ENCODE measurements at places on chromosomes 7 and 10.
A peak's percentile ranks its signal among the peaks of the same experiment; 100 is the strongest.

DNA sequence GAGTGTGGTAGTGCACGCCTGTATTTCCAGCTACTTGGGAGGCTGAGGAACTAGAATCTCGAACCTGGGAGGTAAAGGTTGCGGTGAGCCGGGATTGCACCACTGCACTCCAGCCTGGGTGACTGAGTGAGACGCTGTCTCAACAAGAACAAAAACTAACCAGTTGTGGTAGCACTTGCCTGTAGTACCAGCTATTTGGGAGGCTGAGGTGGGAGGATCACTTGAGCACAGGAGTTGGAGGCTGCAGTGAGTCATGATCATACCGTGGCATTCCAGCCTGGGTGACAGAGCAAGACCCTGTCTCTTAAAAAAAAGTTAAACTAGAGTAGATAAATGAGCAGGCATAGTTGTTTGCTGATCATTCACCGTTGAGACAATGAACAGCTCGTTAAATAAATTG lies 48.9 kb downstream of the CUX1 start:
- no peak for DNase-seq

DNA sequence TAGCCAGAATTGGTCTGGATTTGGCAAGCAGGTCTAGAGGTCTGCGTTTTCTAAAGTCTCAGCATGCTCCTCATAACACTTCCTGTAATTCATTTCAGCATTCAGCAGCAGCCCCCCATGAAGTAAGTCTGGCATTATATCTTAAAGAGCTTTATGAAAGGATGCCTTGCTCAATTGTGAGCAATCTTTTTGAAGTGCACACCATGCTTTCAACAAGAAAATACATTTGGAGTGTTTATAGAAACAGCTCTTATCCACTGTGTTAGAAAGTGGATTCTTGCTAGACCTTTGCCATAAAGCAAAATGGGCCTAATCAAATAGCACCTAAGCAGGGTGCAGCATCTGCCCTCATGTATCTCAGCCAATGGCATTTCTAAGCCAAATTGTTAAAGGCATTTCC lies 378.0 kb upstream of the AKR1E2 start:
- peak; percentile 2 for DNase-seq

- no peak for DNase-seq
These were observed 150.1 kb downstream of the PLPP4 start for GRCh38 chr10:120607016-120607709.

GRCh38 chr10:102167861-102168260 lies 15.7 kb downstream of the NOLC1 start:
- no peak for DNase-seq

DNA sequence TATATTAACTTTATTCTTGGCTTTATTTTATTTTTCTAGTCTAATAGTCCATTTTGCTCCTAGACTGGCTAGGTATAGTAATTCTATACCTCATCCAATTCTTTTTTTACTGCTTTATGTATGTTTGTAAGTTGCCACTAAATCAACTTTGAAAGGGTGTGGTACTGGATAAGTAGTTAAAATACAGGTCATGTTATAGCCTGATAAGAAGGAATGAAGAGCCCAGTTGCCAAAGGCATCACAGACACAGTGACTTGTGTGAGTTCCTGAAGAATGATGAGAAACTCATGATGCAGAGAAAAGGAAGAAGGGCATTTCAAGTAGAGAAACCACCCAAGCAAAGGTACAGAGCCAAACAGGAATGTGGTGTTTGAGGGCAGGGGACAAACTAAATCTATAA lies 27.3 kb downstream of the NAPEPLD start:
- no peak for DNase-seq

GRCh38 chr7:47605816-47606575 lies 24.1 kb upstream of the TNS3 start:
- DNase-seq = no peak

- DNase-seq = no peak
These were observed 64.2 kb downstream of the HDAC9 start for GRCh38 chr7:18559756-18560155.

DNA sequence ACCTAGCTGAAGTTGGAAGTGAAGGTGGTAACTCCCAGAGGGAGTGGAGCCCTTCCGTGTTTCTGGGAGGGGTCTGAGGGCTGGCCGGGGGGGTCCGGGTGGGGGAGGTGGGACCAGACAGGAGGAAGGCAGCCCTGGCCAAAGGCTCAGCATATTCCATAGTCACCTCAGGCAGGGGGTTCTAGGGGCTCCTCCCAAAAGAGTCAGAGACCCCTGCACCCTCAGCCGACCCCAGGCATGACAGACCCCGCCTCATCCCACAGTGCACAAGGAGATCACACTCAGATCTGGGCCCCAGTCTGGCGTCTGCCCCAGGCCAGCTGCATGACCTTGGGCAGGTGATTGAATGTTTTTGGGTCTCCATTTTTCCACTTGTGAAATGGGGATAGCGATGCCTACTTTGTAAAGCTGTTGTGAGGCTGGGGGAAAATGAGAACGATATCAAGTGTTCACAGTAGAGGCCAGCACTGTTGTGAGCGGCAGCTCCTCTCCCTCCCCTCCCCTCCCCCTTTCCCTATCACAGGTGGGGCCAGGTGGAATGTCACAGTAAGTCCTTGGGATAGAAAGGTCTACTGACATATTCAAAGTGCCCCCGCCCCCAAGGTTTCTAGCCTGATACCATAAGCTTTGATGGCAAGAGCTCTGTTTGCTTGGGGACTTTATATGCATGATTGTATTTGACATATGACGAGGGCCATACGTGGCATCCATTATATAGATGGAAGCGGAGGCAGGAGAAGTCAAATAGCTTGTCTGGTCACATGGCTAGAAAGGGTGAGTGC lies 33.3 kb downstream of the DNAJB12 start:
- DNase-seq = peak; percentile 75

DNA sequence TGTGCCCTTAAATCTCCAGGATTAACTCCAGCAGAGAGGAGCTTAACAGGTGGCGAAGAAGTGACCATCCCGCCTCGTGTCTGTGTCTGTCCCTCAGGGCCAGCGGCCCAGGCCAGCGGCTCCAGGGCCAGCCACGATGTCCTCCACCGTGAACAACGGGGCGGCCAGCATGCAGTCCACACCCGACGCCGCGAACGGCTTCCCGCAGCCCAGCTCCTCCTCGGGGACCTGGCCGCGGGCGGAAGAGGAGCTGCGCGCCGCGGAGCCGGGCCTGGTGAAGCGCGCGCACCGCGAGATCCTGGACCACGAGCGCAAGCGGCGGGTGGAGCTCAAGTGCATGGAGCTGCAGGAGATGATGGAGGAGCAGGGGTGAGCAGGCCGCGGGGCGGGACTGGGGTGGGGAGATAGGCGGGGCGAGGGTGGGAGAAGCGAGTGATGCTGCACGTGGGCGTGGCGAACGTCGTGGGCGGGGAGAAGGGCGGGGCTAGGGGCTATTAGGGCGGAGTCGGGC lies 33.3 kb downstream of the SRRM3 start:
- peak; percentile 94 for DNase-seq

DNA sequence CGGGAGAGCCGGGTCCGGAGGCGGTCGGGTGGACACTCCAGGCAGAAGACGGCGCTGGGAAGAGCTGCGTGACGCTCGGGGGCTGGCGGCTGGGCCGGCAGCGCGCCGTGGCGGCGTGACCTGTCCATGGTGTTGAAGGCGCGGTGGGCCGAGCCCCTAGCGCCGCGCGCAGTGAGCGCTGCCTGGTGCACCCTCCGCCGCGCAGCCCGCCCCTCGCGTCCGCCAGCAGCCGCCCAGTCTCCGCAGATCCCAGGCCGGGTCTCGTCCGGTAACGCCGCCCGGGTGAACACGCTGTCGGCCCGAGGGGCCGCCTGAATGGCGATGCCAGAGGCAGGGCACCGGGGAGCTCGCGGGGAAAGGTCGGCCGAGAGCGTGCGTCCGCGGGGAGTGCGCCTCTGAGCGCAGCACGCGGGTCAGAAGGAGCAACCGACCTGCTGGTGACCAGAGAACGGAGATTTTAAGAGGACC lies 657 bp upstream of the TMEM178B start:
- DNase-seq = peak; percentile 75

- DNase-seq = no peak
These were observed 1.1 kb downstream of the WDFY4 start for GRCh38 chr10:48685731-48686130.

DNA sequence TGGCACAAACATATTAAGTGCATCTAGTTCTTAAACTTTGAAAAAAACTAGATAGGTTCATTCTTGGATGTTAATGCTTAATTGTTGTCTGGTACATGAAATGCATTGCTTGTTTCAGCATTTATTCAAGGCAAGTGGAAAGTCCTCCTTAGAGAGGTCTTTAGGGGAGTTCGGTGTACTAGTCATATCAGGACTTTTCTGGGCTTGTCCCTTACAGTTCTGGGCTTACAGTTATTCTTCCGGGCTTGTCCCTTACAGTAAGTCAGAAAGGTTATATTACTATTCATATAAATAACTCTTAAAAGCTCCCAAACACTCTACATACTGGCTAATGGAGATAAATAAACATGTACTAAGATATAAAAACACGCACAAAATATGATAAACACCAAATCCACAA lies 61.6 kb upstream of the MRLN start:
- no peak for DNase-seq

DNA sequence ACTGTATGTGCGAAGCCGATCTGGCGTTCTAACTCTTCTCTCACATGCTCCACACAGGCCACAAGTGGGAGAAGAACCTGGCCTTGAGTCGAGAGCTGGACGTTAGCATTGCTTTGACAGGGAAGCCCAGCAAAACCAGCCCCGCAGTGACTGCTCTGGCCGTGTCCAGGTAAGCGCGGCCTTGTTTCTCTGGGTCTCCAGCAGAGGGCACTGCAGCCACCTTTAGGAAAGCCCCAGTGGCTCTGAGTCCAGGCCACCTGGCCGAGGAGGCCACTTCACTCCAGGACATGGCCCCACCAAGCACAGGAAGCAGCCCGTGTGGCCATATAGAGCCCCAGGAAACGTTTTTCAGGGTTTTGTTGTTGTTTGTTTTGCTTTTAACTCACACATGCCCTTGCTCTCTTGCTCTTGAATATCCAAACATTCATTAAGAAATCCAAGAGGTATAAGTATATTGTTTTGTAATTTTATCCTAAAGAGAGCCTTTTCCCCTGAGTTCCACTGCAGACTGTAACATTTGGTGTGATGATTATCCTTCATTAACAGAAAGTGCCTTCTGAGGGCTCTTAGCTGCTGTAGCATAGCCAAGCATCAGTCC lies 41.8 kb upstream of the LRRC18 start:
- DNase-seq = peak; percentile 77

DNA sequence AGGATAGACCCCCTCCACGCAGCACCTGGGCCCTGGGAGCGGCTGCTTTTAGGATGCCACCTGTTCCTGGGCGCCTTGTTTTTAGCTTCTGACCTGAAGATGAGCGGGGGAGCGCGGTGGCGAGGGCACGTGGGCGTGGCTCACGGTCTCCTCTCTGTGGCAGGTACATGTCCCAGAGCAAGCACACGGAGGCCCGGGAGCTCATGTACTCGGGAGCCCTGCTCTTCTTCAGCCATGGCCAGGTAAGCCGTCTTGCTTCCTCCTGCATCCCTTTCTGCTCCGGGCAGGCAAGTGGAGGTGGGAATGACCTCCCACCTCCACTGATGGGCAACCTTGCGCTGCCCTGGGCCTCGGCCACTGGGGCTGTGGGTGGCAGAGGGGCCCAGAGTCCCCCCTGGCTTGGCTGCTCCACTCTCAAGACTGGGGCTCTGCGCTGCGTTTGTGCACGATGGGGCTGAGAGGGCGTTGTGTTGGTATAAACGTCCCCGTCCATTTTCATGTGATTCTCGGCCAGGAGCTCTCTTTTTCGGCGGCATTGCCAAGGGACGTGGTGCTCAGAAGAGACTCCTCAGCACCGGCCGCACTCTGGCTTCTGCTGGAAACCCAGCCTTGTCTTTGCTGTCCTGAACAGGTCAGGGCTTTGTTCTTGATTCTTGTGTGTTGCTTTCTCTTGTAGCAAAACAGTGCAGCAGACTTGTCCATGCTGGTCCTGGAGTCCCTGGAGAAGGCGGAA lies 9.7 kb downstream of the GET4 start:
- no peak for DNase-seq

- no peak for DNase-seq
These were observed 331.5 kb upstream of the CNTNAP2 start for GRCh38 chr7:145784809-145785780.

GRCh38 chr10:90969121-90969534 lies 48.2 kb upstream of the ANKRD1 start:
- no peak for DNase-seq

DNA sequence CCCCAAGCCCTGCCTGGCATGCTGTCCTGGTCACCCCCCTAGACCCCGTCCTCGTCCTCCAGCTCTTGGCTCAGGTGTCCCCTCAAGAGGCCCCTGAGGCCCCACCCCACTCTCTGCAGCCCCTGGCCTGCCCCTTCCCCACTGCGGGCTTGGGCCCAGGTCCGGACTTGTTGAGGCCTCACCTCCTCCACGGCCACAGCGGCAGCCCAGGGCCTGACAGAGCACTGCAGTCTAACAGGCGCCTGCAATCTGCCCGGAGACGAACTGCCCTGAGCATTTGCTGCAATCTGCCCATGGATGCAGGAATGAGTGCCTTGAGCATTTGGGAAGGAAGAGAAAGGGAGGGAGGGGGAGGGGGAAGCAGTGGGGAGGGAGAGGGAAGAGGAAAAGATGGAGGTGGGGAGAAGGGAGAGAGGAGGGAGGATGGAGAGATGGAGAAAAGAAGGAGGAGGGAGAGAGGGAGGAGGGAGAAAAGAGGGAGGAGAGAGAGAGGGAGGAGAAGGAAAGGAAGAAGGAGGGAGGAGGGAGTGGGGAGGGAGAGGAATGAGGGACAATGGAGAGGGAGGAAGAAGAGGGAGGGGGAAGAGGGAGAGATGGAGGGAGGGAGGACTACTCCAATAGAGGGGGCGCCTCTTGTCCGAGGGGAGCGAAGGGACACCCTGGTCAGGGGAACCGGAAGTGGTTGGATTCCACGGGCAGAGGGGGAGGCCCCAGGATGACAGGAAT lies 73.9 kb downstream of the PDGFA start:
- DNase-seq = peak; percentile 65

DNA sequence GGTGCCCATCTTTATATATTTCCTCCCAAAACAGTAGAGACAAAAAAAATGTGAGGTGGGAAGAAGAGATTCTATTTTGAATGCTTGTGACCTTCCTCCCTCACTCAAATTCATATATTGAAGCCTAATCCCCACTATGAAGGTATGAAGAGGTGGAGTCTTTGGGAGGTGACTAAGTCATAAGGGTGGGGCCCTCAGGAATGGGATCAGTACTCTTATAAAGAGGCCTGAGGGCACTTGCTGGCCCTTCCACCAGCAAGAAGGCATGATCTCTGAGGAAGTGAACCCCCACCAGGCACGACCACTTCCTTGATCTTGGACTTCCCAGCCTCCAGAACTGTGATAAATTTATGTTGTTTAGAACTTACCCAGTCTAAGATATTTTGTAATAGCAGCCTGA lies 517.2 kb upstream of the CNTNAP2 start:
- DNase-seq = no peak

GRCh38 chr7:99628471-99629465 lies 12.0 kb downstream of the ZSCAN25 start:
- DNase-seq = peak; percentile 7

- DNase-seq = no peak
These were observed 15.1 kb upstream of the SLC16A12 start for GRCh38 chr10:89550509-89550908.

All from mesendoderm (in vitro differentiated cells).